Astrocyte of the spinal cord (primary cell): ENCODE measurements at places on chromosomes 6 and 20.

GRCh38 chr6:15503346-15503680 is 159.5 kb downstream of the DTNBP1 start:
- DNase-seq, result no peak

GRCh38 chr20:56974499-56975250 is 291.8 kb downstream of the BMP7 start:
- peak; percentile 66 for DNase-seq

GRCh38 chr20:53691060-53691810 is 97.6 kb upstream of the ZNF217 start:
- peak; percentile 6 for DNase-seq

GRCh38 chr20:18901980-18902737 is 88.6 kb downstream of the SCP2D1 start:
- DNase-seq, result no peak

DNA sequence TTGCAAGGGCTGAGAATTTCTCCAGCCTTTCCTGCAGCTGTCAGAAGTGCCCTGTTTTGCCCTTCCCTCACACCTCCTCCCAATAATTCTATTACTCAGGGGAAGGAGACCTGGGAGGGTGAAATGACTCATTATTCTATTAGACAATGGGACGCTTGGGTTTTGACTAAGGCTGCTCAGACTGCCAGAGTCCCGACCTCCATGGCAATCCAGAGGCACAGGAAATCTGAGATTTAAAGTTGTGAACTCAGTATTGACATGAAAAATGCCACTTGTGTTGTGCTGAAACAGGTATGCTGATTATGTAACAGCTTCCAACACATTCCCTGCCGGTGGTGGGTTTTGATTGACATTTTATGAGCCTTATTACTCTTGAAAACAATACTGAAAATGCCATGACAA is 625.9 kb upstream of the FLRT3 start:
- no peak for DNase-seq

DNA sequence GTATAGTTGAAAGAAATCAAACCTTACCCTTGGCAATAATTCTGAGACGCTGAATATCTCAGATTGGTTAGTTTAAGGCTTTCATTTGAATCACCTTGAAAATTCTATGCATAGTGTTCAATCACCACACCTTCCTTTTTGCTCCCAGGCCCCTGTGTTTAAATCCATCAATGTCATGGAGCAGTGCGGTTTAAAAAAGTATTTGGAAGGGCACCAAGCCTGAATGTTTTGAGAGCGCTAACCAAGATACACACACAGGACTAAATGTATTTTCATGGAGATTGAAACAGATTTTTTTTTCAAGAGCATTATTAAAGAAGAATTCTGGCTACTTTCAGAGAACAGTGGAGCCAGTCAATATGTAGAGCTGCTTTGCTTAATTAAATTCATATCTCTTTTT is 195.7 kb downstream of the CENPW start:
- DNase-seq, result peak; percentile 61

DNA sequence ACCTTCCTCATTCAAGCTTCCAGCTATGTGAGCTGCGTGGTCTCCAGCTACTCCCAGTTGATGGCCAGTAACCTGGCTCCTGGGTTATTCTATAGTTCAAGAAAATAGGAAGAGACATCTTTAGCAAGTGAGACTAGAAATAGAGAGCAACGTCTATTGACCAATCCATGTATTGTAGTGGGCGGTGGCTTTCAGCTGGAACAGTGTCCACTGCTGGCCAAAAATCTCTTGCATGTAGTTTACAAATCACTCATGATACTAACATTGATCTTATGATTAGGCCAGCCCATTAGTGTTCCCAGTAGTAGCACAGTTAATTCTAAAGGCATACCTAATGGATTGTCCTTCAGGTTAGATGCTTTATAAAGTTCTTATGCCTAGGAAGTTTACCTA is 58.9 kb upstream of the SCP2D1 start:
- no peak for DNase-seq

DNA sequence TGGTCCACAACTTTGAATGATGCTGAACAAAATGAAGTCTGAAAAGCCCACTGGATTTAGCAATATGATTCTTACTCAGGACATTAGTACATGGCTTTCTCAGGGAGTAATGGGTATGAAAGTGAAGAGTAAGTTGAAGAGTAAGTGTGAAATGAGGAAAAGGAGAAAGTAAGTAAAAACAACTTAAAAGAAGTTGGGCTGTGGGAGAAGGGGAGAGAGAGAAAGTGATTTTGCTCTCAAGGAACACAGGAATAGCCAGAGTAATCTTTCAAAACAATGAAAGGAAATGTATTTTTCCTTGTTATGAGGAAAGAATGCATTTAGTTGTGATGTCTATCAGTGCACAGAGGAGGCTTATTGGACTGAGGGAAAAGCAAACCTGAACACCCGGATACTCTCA is 39.8 kb upstream of the NKAIN2 start:
- no peak for DNase-seq

GRCh38 chr6:107173779-107174178 is 58.5 kb upstream of the BEND3 start:
- DNase-seq, result peak; percentile 5

DNA sequence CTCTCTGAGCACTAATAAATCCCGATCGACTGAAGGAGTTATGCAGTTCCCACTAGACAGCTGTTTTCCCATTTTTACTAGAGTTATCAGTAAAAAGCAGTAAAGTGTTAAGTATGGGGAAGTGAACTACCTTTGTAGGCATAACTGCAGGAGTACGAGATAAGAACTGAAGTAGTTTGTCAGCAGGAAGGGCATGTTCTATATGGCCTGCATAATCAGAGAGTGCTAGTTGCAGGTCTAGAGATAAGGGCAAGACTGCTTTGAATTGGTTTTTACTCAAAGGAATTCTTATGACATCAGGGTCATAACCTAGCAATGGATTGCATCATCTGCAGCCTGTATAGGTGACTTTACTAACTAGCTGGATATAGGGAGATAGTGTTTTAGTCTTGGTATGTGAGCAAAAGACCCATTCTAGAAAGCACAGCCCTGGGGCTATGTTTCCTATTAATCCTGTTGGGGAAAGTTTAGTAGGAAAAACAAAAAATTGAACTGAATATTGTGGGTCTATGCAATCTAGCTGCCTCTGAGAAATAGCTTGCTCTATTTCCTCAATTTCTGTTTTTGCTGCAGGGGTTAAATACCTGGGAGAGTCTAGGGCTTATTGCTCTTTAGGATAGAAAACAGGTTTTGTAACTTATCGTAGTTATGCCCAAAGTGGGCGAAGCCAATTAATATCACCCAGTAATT is 22.6 kb upstream of the CRISP1 start:
- no peak for DNase-seq

GRCh38 chr20:9246731-9247130 is 177.8 kb downstream of the PLCB4 start:
- no peak for DNase-seq

DNA sequence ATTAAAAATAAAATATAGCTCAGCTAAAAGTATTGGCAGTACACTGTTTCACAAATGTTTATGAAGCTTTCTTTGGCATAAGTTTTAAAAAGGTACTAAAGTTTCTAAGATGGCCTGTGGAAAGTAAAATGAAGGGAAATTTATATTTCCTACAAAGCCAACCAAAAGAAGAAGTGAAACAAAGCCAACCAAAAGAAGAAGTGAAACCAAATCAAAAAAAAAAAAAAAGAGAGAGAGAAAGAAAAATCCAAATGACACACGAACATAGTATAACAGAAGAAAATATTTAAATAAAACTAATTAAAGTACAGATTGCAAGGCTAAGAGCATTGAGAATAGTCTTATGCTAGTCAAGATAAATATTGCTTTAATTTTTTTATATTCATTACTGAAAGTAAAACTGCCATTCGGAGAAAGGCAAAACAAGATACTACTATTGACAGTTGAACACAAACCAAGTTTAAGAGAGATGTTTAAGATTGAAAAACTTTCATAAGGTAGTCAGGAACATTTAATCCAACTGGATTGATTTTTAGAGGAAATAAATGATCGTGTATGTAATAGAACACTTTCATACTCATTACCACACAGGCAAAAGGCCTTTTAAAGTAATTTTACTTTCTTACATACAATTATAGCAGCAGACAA is 12.8 kb upstream of the KHDRBS2 start:
- DNase-seq, result no peak

- peak; percentile 42 for DNase-seq
These were observed 86.8 kb downstream of the ZFP64 start for GRCh38 chr20:52104546-52105441.

DNA sequence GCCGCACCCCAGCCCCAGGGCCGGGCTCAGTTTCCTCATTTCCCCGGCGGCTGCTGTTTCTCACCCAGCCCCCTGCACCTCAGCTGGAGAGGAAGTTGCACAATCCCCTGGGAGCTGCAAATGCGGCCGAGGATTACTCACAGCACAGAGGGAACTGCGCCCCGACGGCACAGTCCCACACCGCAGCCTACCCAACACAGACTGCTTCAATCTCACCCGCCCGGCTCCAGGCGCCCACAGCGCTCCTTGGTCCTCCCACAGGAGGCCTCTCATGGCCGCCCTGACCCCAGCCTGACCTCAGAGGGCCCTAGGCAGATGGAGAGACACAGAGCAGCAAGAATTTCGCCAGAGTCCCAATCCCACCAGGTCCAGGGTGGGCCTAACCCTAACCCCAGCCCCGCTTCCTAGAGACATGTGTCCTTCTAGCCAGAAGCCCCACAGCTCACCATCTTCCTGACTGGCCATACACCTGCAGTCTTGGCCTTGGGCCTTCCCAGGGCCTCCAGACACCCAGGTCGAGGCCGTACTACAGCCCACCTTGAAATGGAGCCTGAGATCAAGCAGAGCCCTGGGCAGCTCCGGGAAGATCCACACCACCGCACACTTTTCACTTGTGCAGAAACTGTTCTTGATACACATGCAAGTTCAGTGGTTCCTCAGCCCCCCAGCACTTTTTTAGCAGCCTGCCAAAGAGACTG is 11.7 kb downstream of the TFEB start:
- peak; percentile 79 for DNase-seq

DNA sequence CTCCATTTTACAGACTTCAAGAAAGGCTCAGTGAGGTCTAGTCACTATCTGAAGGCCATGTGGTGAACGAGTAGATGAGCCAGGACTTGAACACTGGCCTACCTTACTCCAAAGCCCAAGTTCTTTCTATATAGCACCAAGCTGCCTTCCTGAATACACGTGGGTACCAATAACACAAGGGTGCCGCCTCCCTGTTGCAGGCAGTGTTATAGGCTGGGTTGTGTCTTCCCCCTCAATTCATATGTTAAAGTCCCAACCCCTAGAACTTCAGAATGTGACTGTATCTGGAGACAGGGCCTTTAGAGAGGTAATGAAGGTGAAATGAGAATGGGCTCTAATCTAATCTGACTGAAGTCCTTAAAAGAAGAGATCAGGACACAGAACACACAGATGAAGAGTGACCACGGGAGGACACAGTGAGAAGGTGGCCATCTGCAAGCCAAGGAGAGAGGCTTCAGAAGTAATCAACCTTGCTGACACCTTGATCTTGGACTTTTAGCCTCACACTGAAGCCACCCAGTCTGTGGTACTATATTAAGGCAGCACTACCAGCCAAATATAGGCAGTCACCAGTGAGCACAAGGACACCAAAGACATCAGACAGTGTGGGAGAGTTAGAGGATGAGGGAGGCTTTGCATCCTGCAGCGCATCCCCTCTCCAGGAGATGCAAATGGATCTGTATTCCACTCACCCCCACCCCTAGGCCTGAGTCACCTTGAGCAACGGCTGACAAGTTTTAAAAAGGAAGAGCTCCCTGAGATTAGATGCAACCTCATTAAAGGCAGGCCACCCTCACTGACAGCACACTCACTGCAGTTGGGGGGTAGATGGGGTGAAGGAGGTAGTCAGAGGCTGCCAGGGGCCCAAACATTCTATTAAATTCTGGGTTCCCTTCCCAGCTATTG is 40.9 kb upstream of the LYRM2 start:
- DNase-seq, result no peak

DNA sequence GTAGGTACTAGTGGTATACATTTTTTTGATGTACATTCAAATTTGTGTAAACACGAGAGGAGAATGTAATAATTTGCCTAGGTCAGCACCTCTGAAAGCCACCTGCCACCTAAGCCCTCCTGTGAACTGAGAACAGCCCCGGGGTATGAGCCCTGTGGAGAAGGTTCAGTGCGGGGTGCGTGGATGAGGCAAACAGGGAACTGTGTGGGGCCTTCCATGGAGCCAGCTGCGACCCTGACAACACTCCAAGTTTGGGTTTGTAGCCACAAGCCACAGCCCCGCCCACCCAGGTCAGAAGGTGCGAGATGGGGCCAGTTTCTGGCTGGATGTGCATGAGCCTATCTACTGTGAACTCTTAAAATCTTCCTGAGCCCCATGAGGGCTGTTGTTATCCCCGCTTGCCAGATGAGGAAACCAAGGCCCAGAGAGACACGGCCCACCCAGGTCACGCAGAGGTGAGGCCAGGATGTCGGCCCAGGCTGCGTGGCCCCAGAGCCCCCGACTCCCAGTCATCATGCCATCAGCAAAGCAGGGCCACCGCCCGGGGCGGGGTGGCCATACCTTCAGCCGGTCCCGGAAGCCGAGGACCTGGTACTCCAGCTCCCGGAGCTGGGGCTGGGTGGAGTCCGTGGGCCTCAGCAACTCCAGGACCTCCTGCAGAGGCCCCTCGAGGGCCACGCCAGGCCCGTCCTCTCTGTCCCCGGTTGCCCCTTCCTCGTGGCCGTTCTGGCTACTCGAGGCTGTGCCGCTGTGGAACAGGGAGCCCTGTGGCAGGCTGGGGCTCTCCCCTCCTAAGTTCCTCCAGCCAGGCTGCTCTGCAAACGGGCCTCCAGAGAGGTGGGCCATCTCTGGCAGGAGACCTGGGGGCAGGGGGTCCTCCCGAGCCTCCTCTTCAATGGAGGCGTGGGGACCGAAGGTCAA is 89.6 kb downstream of the RIPOR3 start:
- DNase-seq, result no peak

DNA sequence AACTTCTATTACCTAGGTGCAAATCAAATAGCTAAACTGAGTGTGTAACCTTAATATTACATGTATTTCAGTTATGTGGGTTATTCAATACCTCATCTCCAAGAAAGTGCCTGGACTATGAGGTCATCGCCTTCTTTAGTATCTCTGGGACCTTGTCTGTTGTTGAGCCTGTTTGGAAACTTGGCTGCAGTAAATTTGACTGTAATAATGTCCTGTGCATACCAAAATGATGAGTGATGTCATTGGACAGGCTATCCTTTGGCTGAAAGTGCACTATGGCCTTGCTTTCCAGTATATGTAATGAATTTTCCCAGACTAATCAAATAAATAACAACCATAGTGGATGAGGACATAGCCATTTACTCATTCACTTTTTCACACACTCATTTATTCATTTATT is 455.1 kb downstream of the ADGRB3 start:
- DNase-seq, result peak; percentile 74
